ENCODE measurements at places on chromosomes 7 and 10.

DNA sequence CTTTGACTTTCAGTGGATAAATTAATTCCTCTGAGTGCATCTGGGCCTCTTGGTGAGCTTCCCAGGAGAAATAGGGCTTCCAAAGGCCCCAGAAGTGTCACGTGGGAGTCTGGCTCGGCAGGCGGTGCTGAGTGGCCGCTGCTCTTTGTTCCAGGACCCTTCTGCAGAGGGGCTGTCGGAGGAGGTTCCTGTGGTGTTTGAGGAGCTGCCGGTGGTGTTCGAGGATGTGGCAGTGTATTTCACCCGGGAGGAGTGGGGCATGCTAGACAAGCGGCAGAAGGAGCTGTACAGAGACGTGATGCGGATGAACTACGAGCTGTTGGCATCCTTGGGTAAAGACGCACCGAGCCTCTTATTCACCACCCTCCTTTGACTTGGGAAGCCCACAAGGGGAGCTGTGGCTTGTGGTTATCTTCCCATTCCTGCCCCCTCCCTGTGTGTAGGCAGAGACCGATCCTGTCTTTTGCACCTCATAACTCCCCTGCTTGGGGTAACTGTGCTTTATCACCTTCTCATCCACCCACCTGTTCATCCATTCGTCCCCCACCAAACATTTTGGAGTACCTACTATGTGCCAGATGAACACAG, 11.9 kb downstream of the ZNF862 start:
- DNase-seq: no peak

DNA sequence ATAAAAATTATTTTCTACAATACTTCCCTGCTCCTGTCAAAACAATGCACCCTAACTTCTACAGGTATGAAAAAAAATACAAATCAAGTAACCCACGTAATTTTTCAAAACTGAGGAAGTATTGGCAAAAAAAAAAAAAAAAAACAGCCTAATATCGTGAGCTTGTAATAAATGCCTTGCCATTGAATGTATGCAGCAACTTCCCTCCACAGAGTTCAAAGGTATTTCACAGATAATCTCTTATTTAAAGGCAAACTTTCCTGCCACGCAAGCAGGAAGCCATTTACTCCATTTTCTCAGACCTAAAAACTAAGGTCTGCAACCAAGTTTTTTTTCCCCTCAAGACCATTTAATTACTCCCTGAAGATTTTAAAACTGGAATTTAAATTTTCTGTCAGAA, 642 bp upstream of the AGR2 start:
- DNase-seq: no peak

DNA sequence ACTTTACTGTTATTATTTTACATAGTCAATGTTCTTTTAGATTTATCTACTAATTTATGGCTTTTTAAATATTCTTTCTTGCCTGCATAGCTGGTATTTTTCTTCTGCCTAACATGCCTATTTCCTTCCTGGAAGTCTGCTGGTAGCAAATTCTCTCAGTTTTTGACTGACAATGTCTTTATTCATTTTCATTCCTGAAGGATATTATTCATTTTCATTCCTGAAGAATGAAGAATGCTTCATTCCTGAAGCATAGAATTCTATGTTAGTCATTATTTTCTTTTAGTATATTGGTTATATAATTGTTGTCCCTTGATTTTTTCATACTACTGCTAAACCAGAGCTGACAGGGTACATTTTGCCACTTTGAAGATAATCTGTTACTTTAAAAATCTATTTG, 41.8 kb downstream of the TMEM168 start:
- no peak for DNase-seq

DNA sequence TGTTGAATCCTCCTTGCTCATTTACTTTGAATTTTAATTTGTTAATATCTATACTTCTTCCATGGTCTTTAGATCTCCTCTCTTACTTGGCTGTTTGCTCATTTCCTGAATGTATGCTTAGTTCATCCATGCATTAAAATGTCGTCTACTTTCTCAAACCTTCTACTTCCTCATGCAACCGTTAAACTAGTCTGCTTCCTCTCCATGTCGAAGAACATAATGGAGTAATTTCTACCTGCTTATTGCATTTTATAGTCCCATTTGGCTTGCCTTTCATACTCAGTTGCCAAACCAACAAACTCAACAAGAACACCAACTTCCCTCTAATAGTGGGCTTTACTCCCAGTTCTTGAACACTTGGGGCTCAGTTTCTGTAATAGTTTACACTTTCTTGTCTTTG, 43.8 kb upstream of the SEMA3D start:
- DNase-seq: no peak

All from stimulated activated CD8-positive, alpha-beta memory T cell treated with anti-CD3 and anti-CD28 coated beads, Interleukin-2, amount 100 ng/mL, for 1 hour (primary cell).